Spinal cord (tissue), 10 donors: ENCODE measurements at places on chromosomes 6 and 20. TPM values are rescaled to one million over a fixed set of nuclear protein-coding genes. Genes with fewer than 3 reads are reported as not detected.

- no peak for DNase-seq
- H3K27me3 ChIP-seq: no peaks in the 10 kb centered on the region
- peak overlapping the region; percentile 45 for H3K27ac ChIP-seq
- H3K36me3 ChIP-seq: no peaks in the 10 kb centered on the region
- no peak overlapping the region for H3K4me3 ChIP-seq
Observed at GRCh38 chr6:37239950-37240713, 17.4 kb upstream of the TBC1D22B start.

GRCh38 chr6:129648819-129649491 is 61.0 kb downstream of the ARHGAP18 start:
- peak overlapping the region; percentile 22 for H3K27ac ChIP-seq
- H3K36me3 ChIP-seq: no peaks in the 10 kb centered on the region
- no peaks in the 10 kb centered on the region for H3K27me3 ChIP-seq
- DNase-seq: no peak

GSTA3 gene
- not detected for total RNA-seq

DNA sequence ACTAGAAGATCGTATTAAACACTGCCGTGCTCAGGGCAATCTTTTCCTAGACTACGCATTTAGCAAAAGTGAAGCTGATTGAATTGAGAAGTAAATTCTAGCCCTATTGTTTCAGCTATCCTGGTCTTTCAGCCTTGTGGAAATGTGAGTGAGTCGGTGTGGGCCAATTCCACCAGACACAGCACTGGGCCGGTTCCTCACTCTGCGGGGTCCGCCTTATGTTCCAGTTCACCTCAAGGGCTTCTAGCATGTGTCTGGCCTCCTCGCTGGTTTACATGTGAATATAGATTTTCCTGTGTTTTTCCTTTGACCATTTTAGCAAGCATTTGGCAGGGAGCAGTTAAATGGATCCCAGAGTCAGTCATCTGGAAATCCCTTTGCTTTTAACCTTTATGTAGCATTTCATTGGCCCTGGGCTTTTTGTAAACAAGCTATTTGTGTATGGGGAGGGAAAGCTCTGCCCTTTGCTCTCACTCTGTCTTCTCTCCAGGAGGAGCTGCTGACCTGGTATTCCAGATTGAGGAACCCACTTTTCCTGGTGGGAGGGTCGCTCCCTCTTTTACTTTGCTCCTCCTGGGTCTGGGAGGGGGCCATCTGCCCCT is 12.4 kb upstream of the GTSF1L start:
- H3K27ac ChIP-seq: no peak overlapping the region
- no peak for DNase-seq
- no peaks in the 10 kb centered on the region for H3K36me3 ChIP-seq
- no peaks in the 10 kb centered on the region for H3K27me3 ChIP-seq

RPP21 gene
- total RNA-seq: 15.7 TPM

DNA sequence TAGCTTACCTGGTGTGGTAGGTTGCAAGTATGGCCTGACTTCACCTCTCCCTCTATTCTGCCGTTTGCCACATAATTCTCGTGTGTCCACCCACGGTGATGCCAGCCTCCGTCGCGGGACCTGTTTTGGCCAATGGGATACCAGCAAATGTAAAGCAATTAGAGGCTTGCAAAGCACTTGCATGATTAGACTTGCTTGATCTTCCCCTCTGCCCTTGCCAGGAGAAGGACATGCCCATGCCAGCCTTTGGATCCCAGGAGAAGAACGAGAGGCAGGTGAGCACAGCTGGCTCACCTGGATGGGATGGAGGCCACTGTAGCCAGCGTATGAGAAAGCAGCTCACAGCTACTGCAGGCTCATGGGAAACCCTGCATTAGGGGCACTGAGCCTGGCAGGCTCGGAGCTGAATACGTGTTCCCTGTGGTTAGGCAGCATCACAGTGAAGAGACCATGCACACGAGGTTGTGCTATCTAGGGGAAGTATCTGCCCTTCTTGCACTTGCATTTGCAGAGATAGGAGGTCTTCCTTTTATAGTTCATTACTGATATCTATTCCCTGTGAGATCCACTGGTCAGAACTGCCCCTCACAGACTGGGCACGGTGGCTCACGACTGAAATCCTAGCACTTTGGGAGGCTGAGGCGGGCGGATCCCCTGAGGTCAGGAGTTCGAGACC is 62.4 kb downstream of the TMEM242 start:
- no peak overlapping the region for H3K4me3 ChIP-seq
- H3K27me3 ChIP-seq: no peaks in the 10 kb centered on the region
- no peaks in the 10 kb centered on the region for H3K36me3 ChIP-seq
- no peak for DNase-seq
- H3K27ac ChIP-seq: no peak overlapping the region

SAPCD1 gene
- 3.4 TPM for total RNA-seq

NANP gene
- total RNA-seq: 7.9 TPM

EPPIN gene
- 0.17 TPM for total RNA-seq

NKAIN2 gene
- 16.3 TPM for total RNA-seq

PTK7 gene
- 43.7 TPM for total RNA-seq

- no peaks in the 10 kb centered on the region for H3K4me1 ChIP-seq
- no peaks in the 10 kb centered on the region for H3K36me3 ChIP-seq
- H3K27me3 ChIP-seq: no peaks in the 10 kb centered on the region
- H3K4me3 ChIP-seq: no peak overlapping the region
Observed at GRCh38 chr6:119172824-119173223, 94.4 kb upstream of the FAM184A start.

- H3K36me3 ChIP-seq: peaks cover 8% of the 10 kb centered on the region
- H3K4me3 ChIP-seq: no peak overlapping the region
- no peak for DNase-seq
- peaks cover 14% of the 10 kb centered on the region for H3K4me1 ChIP-seq
- no peak overlapping the region for H3K27ac ChIP-seq
Observed at GRCh38 chr6:157668009-157668401, 155.0 kb upstream of the SNX9 start.

- no peak overlapping the region for H3K4me3 ChIP-seq
- no peak for DNase-seq
- H3K4me1 ChIP-seq: no peaks in the 10 kb centered on the region
- no peaks in the 10 kb centered on the region for H3K27me3 ChIP-seq
Observed at GRCh38 chr6:161486361-161487216, 212.7 kb upstream of the AGPAT4 start.

DNA sequence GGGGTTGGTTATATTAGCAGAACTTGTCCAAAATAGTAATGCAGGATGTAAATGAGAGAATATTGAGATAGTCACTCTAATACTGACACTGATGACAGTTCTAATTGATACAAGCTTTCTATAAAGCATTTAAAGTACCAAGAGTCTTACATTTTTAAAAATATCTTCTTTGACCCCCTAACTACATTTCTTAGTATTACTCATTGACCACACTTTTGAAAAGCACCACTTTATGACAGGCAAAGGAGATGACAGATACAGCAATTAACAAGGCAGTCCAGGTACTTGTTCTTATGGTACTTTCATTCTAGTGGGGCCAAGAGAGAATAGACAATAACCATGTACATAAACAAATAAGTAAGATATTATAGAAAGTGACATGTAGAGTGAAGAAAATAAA is 139.4 kb upstream of the EYA4 start:
- no peak for DNase-seq
- no peak overlapping the region for H3K27ac ChIP-seq
- H3K4me3 ChIP-seq: no peak overlapping the region
- no peaks in the 10 kb centered on the region for H3K4me1 ChIP-seq

DNA sequence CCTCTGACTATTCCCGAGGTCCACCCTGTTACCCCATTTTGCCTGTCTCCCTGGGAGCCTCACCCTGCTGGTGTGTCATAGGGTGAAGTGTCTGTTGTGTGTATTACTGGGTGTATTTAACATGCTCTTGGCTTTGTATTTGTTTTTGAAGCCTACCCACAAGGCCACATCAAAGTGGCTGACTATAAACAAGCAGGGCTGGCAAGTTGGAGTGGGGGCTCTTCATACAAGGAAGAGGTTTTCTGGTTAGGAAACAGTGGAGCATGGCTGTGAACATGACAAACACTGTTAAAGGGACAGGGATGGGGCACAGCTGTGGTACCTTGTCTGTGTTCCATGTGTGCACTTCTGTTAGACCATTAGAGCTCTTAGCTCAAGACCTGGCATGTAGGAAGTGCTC is 26.3 kb downstream of the HECA start:
- no peak overlapping the region for H3K27ac ChIP-seq
- no peak for DNase-seq
- H3K27me3 ChIP-seq: no peaks in the 10 kb centered on the region
- peaks cover 3% of the 10 kb centered on the region for H3K36me3 ChIP-seq

DNA sequence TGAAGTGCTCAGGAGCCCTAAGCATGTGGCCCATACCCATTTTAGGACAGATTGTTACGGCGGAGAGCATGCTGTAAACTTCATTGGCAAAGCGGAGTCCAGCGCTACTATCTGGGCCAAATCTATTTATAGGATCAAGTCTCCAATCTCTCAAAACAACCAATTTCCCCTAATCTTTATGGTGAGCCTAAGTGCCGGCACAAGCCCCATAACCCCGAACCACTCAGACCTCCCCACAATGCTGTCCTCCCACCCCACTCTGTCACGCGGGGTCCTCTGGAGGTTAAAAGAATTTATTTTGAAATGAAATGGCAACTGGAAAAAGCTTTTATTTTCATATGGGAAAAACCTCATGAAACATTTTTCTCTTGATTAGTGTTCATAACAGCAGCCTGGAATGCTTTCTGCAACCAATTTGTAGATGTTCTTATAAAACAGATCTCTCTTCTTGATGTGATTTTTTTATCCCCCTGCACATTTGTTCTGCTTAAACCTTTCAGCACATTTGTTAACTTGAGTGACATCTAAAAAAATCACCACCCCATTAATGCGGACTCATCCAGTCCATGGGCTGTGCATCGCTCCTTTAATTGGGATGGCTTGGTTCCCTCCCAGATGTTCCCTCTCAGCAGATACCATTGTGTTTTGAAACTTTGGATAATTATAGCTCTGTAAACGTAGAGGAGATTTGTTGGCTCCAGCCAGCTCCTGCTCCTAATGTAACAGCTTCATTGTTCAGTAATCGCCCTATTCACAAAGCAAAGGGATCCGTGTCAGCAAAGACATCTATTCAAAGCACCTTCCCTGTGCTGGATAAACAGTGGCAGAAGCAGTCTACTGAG is 323.6 kb downstream of the CD83 start:
- no peak for DNase-seq
- no peak overlapping the region for H3K4me3 ChIP-seq
- H3K36me3 ChIP-seq: no peaks in the 10 kb centered on the region
- H3K4me1 ChIP-seq: peaks cover 8% of the 10 kb centered on the region

DNA sequence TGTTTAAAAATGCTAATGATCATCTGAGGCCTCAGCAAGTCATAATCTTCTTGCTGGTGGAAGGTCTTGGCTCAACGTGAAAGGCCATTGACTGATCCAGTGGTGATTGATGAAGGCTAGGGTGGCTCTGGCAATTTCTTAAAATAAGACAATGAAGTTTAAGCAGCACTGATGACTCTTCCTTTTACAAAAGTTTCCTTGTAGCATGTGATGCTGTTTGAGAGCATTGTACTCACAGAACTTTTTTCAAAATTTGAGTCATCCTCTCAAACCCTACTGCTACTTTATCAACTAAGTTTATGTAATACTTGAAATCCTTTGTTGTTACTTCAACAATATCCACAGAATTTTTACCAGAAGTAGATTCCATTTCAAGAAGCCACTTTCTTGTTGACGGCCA is 382.3 kb downstream of the ESR1 start:
- H3K36me3 ChIP-seq: peaks cover 8% of the 10 kb centered on the region
- H3K27ac ChIP-seq: no peak overlapping the region
- no peaks in the 10 kb centered on the region for H3K27me3 ChIP-seq
- DNase-seq: no peak
- no peaks in the 10 kb centered on the region for H3K4me1 ChIP-seq
- H3K4me3 ChIP-seq: no peak overlapping the region
